ENCODE measurements at places on chromosomes 13 and 19.

DNA sequence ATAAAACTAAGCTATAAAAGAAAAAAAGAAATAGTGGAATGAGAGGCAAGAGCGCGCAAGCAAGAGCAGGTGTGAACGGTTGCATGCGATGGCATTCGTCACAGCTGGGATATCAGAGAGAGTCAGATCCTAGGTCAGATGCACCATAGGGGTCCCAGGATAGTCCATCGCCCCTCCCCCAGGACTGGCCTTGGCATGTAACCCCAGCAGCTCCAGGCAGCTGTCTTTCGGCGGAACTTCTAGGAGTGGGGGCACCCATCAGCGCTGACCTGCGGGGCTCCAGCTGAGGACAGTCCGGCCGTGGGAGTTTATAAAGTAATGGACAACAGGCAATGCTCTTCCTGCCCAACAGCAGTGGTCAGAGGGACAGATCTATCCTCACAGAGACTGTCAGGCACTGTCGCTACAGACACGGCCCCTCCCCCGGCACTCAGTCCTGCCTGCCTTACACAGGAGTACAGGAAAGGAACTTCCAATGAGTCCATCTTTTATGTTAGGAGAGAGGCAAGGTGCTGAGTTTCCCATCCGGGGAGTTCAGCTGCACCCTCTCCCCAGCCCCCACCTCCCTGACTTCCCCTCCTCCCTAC lies 1.4 kb downstream of the SIAH3 start:
- no peak for DNase-seq

GRCh38 chr13:91058066-91058465 lies 289.4 kb upstream of the MIR17HG start:
- no peak for DNase-seq

DNA sequence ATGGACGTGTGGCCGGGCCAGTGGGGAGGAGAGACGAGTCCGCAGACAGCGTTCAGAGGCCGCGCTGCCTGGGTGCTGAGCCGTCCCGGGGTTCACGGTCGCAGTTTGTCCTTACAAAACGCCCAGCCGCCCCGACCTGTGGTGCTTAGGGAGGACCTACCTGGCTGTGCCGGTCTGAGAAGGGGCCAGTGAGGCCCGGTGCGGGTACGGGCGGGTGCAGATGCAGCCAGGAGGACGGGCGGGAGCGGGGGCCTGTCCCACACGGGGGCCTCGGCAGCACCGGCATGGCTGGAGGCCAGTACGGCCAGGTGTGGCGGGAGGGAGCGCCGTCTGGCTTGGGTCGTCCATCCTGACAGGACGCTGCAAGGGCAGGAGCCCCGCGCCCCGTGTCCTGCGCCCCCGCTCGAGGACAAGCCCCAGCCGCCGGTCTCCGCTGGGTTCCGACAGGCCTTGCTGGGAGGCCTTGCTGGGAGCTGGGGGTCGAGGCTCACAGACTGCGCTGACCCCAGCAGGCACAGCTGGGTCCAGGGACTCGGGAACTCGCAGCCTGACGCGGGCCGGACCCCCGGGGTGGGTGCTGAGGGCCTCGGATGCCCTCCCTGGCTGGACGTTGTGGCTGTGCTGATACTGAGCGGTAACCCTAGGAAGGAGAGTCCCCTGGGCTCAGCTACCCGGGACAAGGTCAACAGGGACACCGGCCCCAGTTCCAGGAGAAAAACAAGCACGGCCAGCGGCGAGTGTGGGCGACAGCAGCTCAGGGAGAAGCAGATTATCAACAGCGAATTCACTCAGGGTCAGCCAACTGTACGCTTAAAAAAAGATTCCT lies 5.3 kb upstream of the PROZ start:
- DNase-seq: no peak

GRCh38 chr13:102580552-102581169 lies 16.1 kb upstream of the TPP2 start:
- peak; percentile 16 for DNase-seq

GRCh38 chr13:71303144-71303543 lies 563.9 kb downstream of the DACH1 start:
- DNase-seq: no peak

GRCh38 chr19:46975925-46976782 lies 43.5 kb upstream of the NPAS1 start:
- DNase-seq: no peak

DNA sequence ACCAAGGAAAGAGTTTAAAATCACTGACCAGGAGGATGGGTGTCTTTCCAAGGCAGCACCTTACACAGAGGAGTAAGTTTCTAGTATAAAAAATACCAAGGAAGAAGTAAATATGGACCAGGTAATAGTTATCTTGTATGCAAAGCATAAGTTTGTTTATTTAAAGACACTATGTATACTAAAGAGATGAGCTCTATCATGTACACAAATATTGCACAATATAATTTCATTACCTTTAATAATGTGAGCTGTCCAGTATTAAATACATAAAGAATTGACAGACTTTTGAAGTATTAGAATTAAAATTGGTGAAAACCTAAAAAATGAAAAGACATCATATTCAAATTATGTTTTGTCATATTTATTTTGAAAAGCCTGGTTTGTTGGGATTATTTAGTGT lies 322.0 kb upstream of the MIR17HG start:
- DNase-seq: no peak

- DNase-seq: no peak
These were observed 2.5 kb downstream of the KANK3 start for GRCh38 chr19:8340341-8341096.

DNA sequence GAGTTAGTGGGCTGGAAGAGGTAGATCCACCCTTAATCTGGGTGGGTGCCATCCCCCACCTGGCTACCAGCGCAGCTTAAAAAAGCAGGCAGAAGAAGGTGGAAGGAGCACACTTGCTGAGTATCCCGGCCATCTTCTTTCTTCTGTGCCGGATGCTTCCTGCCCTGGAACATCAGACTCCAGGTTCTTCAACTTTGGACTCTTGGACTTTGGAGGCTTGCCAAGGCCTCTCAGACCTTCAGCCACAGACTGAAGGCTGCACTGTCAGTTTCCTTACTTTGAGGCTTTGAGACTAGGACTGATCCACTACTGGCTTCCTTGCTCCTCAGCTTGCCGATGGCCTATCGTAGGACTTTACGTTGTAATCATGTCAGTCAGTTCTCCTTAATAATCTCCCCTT lies 127.6 kb upstream of the GPC6 start:
- DNase-seq: no peak

- no peak for DNase-seq
These were observed 208.9 kb upstream of the TMTC4 start for GRCh38 chr13:100883453-100883852.

- no peak for DNase-seq
These were observed 22.3 kb upstream of the SLC46A3 start for GRCh38 chr13:28741084-28741491.

GRCh38 chr13:111292710-111293485 lies 27.5 kb upstream of the TEX29 start:
- DNase-seq: no peak

GRCh38 chr13:32116210-32116609 lies 84.6 kb downstream of the FRY start:
- DNase-seq: no peak

GRCh38 chr19:17481986-17482385 lies 11.7 kb downstream of the SLC27A1 start:
- DNase-seq: no peak

- no peak for DNase-seq
These were observed 2.4 kb downstream of the DZIP1 start for GRCh38 chr13:95642028-95642621.

GRCh38 chr19:35796645-35797542 lies 15.8 kb downstream of the PRODH2 start:
- no peak for DNase-seq

GRCh38 chr19:3610745-3611717 lies 4.4 kb upstream of the TBXA2R start:
- DNase-seq: no peak

- no peak for DNase-seq
These were observed at the start of gene FXYD7 for GRCh38 chr19:35143231-35143715. Gene FXYD7 (plus strand): TSS chr19:35143255. CDS start chr19:35143334, 79 bp downstream.

- DNase-seq: no peak
These were observed 5.3 kb downstream of the GPX4 start for GRCh38 chr19:1109032-1109551.

DNA sequence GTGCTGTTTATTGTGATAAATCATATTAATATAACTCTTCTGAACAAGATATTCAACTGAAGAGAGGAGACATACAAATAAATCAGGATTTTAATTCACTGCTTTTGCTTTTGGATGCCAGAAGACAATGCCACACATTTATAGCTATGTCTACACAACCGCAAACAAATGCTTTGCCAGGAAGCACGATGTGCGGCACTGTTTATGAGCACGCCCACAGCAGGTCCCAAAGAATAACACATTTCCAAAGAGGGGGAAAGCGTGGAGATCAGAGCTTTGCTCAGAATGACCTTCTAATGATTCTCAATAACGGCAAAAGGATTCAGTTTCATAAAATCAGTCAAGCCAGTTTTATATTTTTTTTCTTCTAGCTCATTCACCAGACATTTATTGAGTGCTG lies 16.7 kb downstream of the FAM216B start:
- no peak for DNase-seq

- no peak for DNase-seq
These were observed 2.0 kb downstream of the TTC9B start for GRCh38 chr19:40216013-40216776.

GRCh38 chr19:4802711-4803110 lies 11.2 kb downstream of the FEM1A start:
- DNase-seq: no peak

DNA sequence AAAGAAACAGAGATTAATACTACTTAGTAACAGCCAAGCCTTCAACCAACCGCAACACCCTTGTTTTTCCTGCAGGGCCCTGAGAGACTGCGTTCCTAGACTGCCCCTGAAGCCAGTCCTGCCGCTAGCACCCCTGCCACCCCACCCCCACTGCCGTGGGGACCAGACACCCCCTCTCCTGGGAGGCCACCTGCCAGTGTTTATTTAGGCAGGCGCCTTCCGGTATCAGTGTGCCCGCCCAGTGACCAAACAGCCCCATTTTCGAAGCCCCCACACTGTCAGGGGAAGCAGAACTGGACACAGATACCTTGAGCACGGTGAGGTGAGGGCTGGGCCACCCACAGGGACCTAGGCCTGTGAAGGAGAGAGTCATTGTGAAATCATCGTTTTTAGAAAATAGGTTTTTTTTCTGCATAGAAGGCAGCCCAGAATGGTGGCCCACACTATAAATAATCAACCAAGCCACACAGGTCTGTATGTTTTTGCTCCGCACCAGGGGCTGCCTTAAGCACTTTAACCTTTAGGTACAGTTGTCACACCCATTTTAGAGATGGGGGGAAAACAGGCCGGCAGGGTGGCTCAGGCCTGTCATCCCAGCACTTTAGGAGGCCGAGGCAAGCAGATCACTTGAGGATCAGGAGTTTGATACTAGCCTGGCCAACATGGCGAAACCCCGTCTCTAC lies 3.5 kb upstream of the TLE5 start:
- DNase-seq: no peak

- DNase-seq: no peak
These were observed 236.4 kb downstream of the ATP8A2 start for GRCh38 chr13:25608181-25608580.

GRCh38 chr19:556611-557382 lies 12.9 kb downstream of the GZMM start:
- DNase-seq: no peak

DNA sequence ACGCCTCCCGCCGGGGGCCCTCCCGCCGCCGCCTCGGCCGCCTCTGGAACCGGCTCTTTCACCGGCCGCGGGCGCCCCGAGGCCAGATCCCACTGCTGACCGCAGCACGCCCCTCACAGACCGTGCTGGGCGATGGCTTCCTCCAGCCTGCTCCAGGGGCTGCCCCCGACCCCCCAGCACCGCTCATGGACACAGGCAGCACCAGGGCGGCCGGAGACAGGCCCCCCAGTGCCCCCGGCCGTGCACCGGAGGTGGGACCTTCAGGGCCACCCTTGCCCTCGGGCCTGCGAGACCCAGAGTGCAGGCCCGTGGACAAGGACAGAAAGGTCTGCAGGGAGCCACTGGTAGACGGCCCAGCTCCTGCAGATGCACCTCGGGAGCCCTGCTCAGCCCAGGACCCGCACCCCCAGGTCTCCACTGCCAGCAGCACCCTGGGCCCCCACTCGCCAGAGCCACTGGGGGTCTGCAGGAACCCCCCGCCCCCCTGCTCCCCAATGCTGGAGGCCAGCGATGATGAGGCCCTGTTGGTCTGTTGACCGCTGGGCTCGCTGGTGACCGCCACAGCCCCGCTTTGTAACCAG lies 13.0 kb downstream of the LRP3 start:
- DNase-seq: no peak

Data from activated CD4-positive, alpha-beta T cell treated with anti-CD3 and anti-CD28 coated beads for 24 hours (primary cell).